Forelimb muscle (tissue), 1 donor: ENCODE measurements at places on chromosomes 13 and 19. TPM values are rescaled to one million over a fixed set of nuclear protein-coding genes. Genes with fewer than 3 reads are reported as not detected.

GRCh38 chr19:8030960-8031359 is 21.6 kb upstream of the CCL25 start:
- DNase-seq = no peak

GRCh38 chr13:111632906-111633305 is 312.5 kb downstream of the TEX29 start:
- no peak for DNase-seq

ZNF440 gene
- polyA plus RNA-seq = 5.7 TPM

DNA sequence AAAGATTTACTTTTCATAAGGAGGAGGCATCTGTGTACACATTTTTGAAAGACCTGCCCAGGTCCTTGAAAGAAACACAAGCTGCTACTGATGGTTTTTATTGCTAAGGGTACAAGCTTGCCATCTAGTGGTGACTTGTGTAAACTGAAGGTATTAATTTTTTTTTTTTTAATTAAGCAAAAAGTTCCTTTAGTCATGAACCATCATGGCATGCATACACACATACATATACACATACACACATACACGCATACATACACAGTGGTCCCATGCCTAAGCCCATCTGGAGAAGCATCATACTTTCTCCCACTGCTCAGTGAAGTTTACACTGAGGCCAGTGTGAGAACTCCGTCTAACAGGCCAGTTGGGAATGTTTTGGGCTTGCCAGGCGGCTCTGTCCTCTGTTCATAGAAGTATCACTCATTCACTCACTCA is 312.5 kb downstream of the DCLK1 start:
- DNase-seq = peak; percentile 49

GRCh38 chr19:572743-573518 is 535 bp downstream of the BSG start:
- no peak for DNase-seq

FPR2 gene
- 0.19 TPM for polyA plus RNA-seq

DNA sequence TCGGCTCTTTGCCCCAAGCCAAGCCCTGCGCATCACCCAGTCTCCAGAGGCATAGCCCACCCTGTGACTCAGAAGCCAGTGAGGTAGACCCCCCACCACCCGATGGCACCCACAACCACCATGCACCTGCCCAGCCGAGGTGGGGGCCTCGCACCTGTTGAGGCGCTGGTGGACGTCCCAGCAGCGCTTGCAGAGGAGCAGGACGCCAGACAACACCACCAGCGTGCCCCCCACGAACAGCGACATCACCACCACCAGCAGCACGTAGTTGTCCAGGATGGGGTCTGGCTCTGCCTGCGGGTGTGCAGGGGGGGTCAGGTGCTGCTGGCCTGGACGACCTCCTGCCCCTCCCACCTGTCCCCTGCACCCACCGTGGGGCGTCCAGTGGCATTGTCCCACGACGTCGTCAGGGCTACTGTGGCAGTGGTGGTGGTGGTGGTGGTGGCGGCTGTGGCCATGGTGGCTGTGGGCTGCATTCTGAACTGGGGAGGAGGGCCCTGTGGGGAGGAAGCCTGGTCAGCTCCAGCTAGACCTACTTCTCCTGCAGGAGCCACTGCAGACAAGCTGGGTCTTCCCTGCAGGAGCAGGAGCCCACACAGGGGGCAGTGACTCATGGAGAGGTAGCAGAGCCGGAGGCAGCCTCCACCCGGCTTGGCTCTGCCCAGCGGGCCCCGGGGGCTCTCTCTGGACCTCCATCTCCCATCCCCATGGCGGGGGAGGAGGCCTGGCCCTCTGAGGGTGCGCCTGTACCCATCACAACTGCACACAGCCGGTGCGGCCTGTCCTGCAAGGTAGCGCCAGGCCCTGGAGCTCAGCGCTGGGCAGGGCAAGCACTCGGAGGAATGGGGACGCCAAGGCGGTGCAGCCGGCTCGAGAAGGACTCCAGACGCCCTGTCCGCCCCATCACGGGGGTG is 1.9 kb downstream of the CBARP start:
- DNase-seq = no peak

DNA sequence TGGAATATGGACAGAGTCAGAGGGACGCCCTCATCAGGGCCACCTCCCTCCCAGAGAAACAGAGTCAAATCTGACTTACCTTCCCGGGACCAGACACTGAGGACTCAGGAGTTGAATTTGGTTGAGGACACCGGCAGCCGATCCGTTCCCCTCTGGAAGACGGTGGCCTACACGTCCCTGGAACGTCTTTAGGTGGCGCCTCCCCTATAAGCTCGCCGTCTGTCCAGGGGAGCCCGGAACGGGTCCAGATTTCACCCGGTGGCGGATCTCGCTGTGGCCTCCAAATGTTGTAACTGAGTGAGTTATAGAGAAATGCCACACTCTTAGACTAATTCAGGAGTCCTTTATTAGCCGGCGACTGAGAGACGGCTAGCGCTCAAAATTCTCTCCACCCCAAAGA is 9.0 kb downstream of the TNFSF14 start:
- no peak for DNase-seq

- no peak for DNase-seq
Observed at GRCh38 chr19:52945652-52946321, 16.9 kb downstream of the ZNF816 start.

DNA sequence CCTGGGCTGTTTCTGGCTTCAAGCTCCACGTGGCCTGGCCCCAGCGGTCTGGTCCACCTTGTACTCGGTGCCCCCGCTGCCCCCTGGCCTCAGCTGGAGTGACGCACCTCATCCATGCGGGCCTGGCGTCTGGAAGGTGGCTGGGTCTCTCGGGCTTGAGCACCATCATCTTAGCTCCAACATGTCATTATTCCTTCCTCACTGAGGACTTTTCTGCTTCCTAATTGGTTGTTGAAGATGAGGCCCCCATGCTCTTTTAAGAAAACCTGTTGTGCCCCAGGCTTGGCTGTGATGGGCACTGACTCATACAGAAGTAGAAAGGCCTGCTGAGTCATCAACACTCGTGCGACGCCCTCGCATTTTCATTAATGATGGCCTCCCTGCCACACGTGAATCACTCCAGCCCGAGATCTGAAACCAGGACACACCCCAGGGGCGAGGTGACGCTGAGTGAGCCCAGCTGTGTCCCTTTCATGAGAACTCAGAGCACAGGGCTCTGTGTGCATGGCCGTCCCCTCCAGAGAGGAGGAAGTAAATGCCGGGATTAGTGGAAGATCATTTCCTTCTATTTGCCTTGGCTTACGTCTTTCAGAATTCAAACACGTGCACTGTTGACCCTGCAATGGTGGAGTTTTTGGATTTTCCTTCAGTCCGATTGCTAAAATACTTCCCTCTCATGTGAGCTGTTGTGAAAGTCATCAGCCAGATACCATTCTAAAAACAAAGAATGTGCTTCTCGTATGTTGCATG is 14.0 kb upstream of the GJA3 start:
- DNase-seq = no peak

CLDND2 gene
- 1.1 TPM for polyA plus RNA-seq

GRCh38 chr13:80408270-80408669 is 67.3 kb upstream of the SPRY2 start:
- no peak for DNase-seq

DNA sequence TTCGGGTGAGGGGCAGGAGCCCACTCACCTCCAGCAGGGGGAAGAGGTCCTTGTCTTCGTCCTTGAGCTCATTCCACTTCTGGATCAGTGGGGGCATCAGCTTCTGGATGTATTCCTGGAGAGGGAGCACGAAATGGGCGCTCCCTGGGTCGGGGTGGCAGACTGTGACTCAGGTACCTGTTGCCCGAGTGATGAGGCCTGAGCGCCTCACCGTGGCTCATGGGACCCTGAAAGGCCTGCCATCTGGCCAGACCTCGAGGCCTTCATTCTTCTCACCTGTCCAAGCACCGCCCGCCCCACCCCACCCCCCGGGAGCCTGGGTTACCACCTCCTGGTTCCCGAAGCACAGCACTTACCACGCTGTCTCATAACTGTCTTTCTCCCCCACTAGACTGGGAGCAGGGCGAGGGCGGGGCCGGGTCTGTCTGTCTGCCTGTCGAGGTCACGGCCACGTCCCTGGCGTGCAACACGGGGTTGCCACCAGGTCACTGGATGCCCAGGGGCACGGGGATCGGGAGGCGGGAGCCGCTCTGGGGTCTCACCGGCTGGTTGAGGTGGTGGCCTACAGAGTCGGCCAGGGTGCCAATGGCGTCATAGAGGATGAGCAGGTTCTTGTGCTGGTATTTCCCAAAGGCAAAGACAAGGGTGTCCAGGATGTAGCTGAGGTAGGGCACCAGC is 9.4 kb upstream of the FBXW9 start:
- no peak for DNase-seq

- DNase-seq = no peak
Observed at GRCh38 chr19:14809272-14810057, 25.5 kb downstream of the OR7A5 start.

DNA sequence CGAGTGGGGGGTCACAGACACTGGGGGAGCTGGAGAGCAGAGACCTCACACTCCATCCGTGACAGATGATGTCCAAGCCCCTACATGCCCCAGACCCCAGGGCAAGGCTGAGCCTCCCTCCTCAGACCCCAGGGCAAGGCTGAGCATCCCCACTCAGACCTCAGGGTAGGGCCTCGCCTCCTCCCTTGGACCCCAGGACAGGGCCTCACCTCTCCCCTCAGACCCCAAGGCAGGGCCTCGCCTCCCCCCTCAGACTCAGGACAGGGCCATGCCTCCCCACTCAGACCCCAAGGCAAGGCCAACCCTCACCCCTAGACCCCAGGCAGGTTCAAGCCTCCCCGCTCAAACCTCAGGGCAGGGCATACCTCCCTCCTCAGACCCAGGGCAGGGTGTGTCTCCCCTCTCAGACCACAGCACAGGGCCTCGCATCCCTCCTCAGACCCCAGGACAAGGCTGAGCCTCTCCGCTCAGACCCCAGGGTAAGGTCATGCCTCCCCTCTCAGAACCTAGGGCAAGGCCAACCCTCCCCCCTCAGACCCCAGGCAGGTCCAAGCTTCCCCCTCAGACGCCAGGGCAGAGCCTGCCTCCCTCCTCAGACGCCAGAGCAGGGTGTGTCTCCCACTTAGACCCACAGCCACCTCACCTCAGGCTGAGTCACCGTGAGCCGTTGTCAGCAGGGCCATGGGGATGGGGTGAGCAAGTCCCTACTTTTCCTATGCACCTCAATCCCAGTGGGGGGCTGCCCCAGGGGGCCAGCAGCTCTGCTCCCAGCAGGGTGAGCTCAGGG is 1.7 kb upstream of the S1PR4 start:
- no peak for DNase-seq

GRCh38 chr19:40453151-40453735 is 9.1 kb upstream of the SERTAD3 start:
- DNase-seq = no peak

CLEC17A gene
- not detected for polyA plus RNA-seq

DDX39A gene
- 41.3 TPM for polyA plus RNA-seq

GRCh38 chr19:10848230-10848856 is at the start of gene C19orf38:
Gene C19orf38, plus strand, starts transcription at chr19:10848415. Its CDS starts 94 bp downstream, at chr19:10848509.
- no peak for DNase-seq

FXYD3 gene
- polyA plus RNA-seq = 0.42 TPM

- no peak for DNase-seq
Observed at GRCh38 chr13:109144693-109145437, 515.5 kb downstream of the MYO16 start.

GRCh38 chr19:9430444-9430843 is 4.9 kb downstream of the ZNF266 start:
- no peak for DNase-seq

GRCh38 chr19:14347999-14348889 is 33.0 kb upstream of the ADGRE5 start:
- no peak for DNase-seq

MEIS3 gene
- 6.3 TPM for polyA plus RNA-seq

- peak; percentile 48 for DNase-seq
Observed at GRCh38 chr19:3365836-3366752, at the start of gene NFIC. Gene NFIC, plus strand, starts transcription at chr19:3366583. Its CDS starts 54 bp downstream, at chr19:3366637.

GRCh38 chr19:5943045-5943444 is 29.0 kb downstream of the CAPS start:
- no peak for DNase-seq

GRCh38 chr13:59660582-59660981 is 503.1 kb downstream of the DIAPH3 start:
- DNase-seq = no peak

GRCh38 chr13:33016414-33017322 is at the start of gene KL:
Gene KL, plus strand, starts transcription at chr13:33016423. Its CDS starts 18 bp downstream, at chr13:33016441.
- no peak for DNase-seq

DNA sequence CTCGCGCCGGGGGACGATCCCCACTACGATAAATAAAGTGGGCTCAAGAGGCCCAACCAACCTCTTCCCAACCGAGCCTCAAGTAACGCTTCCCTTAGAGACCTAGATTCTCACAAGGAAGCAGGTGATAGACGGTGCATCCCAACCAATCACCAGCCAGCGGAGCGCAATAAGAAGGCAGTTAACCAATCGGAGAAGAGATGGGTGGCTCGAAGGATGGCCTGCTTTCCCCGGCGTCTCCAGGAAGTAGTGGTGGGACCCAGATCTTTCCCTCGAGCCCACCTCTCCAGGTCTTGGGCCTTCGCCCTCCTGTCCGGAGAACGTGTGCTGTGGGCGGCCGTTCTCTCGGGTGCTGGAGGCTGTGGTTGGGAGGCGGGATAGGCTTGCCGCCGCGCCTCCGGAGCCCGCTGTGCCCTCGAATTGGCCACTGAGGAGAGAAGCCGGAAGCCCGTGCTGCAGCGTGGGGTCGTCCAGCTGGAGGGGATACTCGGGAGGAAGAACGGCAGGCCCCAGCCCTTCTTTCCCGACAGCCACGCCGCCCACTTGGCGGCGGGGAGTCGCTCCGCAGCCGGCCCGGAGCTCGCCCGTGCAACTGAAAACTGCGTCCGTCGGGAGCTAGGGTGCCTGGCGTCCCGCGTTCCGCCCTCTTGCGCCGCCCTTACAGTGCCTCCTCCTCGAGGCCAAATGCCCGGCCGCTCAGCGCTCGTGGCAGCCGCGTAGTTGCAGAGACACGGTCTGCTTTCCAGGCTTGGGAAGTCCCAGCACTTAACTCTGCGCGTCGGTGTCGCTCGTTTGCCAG is at the start of gene RNF6:
Gene RNF6, minus strand, starts transcription at position 594 of the 799 bp plus-strand sequence. CDS start 2,665 bp downstream, outside the sequence.
- peak; percentile 97 for DNase-seq

CTXN1 gene
- polyA plus RNA-seq = 2.0 TPM

DNA sequence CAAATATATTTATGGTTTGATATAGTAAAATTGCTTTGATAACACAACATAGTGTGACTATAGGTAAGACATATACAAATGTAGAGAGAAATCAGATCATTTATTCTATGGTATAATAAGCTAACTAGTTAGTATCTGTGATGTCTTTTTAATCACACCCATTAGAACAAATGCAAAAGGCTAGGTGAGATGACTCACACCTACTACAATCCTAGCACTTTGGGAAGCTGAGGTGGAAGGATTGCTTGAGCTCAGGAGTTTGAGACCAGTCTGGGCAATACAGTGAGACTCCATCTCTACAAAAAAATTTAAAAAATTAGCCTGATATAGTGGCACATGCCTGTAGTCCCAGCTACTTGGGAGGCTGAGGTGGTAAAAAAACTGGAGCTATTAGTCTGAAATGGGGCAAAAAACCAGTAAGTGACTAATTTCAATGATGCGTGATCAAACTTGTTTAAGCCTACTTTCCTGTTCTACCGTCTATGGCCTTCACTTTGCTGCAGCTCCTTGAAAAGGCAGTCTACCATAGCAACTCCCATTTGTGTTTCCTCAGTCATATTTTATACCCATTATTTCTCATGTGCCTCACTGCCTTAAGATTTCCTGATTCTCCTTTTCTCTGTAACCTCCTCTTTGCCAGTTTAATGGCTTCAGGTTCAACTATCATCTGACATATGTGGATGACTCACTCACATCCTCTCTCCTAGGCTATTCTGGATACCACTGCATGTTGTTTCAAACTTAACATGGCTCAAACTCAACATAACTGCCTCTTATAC is 12.5 kb downstream of the ALG5 start:
- no peak for DNase-seq

- DNase-seq = no peak
Observed at GRCh38 chr19:43984687-43985000, 656 bp downstream of the ZNF155 start.

IL17D gene
- 30.1 TPM for polyA plus RNA-seq

SPACA4 gene
- not detected for polyA plus RNA-seq

CEACAM19 gene
- 8.0 TPM for polyA plus RNA-seq

PLK5 gene
- polyA plus RNA-seq = 0.20 TPM

ZGLP1 gene
- polyA plus RNA-seq = 3.4 TPM
